ENCODE measurements at places on chromosomes 13 and 19.

GRCh38 chr13:28583651-28584091, 75.3 kb upstream of the POMP start:
- DNase-seq, result no peak

DNA sequence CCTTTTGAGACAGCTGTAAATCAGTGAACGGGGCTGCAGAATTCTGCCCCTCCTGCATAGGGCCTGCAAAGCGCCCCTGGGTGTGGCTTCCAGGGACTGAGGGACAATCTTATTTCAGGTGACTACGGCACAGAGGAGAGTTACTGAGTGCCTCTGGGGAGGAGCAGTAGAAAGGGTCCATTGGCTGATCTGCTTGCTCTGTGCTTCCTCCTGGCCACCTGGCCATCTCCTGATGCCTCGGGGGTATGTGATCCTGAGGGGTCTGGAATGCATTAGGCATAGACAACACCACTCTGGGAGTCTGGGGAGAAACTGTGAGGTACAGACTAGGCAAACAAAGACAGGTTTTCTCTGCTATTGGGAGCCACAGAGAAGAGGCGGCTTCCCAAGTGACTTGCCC, 2.8 kb downstream of the KCTD15 start:
- DNase-seq, result no peak

GRCh38 chr19:19191768-19192077, 229 bp downstream of the BORCS8 start:
- DNase-seq, result no peak

- no peak for DNase-seq
Observed at GRCh38 chr19:18291590-18292461, 10.4 kb upstream of the JUND start.

DNA sequence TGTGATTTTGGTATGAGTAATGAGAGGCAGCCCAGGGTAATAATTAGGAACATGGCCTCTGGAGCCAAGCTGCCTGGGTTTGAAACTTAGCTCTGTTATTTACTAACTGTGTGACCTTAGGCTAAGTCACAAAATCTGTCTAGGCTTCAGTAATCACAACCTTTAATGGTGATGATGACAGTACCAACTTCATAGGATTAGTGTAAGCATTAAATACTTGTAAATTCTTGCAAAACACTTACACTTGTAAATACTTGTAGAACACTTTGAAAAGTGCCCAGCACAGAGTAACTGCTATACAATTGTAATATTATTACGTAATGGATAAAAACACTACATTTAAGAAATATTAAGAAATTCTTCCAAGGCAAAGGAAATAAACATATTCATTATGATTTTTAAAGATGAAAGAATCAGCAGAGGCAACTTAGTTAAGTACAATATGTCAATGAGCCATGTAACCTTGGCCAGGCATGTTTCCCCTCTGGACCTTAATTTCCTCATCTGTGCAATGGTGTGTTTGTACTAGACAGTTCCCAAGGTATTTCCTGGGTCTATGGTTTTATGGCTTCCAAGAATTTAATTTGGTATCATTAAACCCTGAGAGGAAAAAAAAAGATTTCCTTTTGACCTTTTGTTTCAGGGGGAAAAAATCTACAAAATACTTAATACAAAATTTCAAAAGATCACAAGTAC, 628.5 kb upstream of the KLHL1 start:
- DNase-seq, result no peak

DNA sequence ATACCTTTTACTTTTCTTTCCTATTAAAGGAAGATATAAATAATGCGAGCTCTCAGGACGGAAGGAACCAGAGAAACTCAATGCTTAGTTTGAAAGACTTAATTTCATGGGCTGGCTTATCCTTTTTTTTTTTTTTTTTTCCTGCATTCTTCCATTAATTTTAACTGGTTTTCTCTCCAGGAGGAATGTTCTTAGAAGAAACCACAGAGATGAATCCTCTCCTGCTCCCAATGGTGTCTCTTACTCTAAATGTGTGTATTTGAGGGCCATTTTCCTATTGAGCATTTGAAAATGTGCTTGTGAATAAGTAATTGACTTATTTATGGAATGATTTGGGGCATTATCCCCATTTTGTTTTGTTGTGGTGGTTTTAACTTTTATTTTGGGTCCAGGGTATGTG, 494.9 kb downstream of the FOXO1 start:
- DNase-seq, result no peak

DNA sequence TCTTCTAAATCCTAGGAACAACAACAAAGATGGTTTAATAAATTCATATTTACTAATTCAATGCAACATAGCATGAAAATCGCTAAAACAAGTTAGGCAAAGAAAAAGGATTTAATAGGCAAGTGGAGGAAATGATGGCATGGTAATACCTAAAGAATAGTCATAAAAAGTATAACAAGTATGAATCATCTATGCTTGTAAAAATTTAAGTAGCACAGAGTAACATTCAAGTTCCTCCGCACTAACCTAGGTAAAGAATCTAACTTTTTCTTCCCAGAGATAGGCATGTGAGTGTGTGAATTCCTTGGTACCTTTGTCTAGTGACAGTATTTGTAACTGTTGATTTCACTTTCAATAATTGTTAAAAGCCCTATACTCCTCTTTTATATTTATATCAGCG, 42.6 kb downstream of the RCBTB2 start:
- no peak for DNase-seq

DNA sequence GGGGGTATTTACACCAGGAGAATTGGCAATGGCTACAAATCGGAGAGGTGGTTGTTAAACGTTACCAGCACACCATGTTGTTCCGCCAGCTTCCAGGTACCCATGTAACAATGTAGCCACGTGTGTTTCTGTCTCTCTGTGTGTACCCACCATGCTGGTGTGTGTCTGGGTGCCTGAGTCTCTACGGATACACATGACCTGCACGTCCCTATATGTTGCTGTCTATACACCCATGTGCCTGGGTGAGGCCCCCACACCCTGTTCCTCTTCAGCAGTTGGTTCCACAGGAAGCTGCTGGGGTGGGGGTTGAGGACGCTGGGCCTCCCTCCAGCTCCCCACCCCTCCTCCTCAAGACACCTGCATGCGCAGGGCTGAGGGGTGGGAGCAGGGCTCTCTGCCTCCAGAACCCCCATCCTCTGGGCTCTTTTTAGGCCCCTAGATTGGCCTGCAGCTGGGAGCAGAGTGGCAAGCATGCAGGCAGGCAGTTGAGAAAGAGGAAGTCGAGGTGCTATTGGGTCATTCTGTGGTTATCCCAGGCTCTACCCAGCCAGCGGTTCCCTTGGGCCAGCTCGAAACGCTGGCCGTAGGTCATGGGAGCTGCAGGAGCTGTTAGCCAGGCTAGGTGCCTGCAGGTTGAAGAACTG, at the start of gene ARHGEF18:
Gene ARHGEF18 (plus strand): TSS at position 351 of the 644 bp plus-strand sequence. CDS start 13,954 bp downstream, outside the sequence.
- no peak for DNase-seq

GRCh38 chr13:100767192-100767591, 92.6 kb upstream of the TMTC4 start:
- DNase-seq, result no peak
